CD4-positive, alpha-beta T cell (primary cell): ENCODE measurements at places on chromosomes 4 and X. TPM values are rescaled to one million over a fixed set of nuclear protein-coding genes. Genes with fewer than 3 reads are reported as not detected.
A peak's percentile ranks its signal among the peaks of the same experiment; 100 is the strongest.

DNA sequence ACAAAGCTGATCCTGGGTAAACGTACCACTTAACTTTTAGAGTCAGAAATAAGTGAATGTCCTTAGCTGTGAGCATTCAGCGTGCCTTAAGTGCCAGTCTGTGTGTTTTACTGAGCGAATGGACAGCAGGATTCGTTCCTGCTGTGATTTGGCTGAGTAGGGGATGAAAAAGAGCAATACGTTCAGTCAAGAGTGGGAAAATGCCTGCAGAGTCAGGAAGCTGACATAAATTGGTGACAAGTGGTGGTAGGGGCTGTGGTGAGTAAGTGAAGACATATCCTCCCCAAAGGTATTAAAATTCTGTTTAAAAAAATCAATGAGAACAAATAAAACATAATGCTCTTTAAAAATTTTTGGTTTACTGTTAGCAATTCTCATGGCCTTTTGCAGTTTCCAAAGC is 56.6 kb upstream of the TNIP3 start:
- no peak overlapping the region for H3K27ac ChIP-seq
- H3K4me3 ChIP-seq: no peak overlapping the region
- no peak for DNase-seq
- no peaks in the 10 kb centered on the region for H3K27me3 ChIP-seq

DNA sequence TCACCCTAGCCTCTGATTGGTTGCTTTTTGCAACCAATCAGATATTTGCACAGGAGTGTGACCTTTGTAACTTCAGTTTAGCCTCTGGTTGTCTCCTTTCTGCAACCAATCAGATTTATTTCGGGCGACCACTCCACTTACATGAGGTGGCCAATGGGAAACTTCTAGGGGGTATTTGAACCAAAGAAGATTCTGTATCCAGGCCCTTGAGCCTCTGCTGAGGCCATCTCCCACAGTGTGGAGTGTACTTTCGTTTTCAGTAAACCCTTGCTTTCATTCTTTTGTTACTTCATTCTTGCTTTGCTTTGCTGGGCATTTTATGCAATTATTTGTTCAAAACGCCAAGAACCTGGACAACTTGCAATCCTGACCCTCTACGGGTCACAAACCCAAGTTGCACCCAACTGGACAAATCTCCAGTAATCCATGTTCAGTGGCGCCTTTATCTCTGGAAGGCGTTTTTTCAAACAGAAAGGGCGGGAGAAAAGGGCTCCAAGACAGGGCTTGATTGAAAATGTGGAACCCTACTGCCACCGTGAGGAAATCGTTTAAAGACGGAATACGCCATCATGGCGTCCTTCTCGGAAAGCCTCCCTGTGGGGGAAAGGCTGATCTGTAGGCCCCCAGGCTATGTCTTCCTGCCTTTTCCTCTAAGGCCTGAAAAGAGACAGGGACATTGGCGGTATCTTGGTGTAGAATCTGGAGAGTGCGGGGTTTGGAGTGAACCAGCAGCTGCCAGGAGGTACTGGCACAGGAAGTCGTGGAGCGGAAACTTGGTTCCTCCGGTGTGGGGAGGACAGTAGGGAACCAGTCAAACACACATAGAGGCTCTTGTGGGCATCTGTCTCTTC is 184.6 kb downstream of the OR13H1 start:
- peak overlapping the region; percentile 21 for H3K27ac ChIP-seq
- no peak overlapping the region for H3K4me3 ChIP-seq
- H3K4me1 ChIP-seq: no peaks in the 10 kb centered on the region
- peak; percentile 85 for DNase-seq

DNA sequence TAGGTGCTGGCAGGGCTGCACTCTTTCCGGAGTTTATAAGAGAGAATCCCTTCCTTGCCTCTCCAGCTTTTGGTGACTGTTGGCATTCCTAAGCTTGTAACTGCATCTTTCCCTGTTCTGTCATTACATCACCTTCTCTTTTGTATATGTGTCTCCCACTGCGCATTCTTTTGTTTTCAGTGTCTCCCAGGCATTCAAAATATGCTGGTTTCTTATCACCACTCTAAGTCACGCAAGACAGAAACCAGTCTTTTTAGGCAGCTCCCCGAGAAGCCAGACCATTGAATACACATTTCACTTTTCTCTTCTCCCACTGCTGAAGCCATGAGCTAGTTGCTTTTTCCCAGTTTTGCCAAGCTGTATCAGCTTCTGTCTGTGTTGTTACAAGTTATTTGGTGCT is 71.0 kb downstream of the LAS1L start:
- H3K4me1 ChIP-seq: no peaks in the 10 kb centered on the region
- no peak overlapping the region for H3K4me3 ChIP-seq
- no peak for DNase-seq
- no peaks in the 10 kb centered on the region for H3K36me3 ChIP-seq
- no peaks in the 10 kb centered on the region for H3K27me3 ChIP-seq

DNA sequence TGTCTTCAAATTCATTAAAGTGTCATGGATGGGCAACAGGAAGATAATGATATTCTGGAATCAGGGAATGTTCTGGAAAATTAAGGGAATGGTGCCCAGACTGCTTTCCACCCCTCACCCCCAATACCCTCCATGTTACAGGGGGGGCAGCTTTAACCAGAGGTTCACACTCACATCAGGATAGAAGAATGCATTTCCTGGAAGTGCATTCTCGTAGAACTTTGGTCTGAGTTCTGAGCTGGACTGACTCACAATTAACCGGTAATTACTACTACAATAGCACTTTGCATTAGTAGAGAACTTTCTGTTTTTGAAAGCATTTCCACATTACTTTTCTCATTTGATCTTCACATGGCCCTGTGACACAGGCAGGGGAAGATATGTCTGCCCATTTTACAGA is 52.5 kb upstream of the SHISA3 start:
- H3K27me3 ChIP-seq: no peaks in the 10 kb centered on the region
- H3K36me3 ChIP-seq: no peaks in the 10 kb centered on the region
- no peak for DNase-seq

AMOT gene
- 1.6 TPM for total RNA-seq

OTUD4 gene
- total RNA-seq: 81.1 TPM

GRCh38 chrX:42714981-42715700 is 62.8 kb downstream of the PPP1R2C start:
- peaks cover 6% of the 10 kb centered on the region for H3K4me1 ChIP-seq
- no peaks in the 10 kb centered on the region for H3K36me3 ChIP-seq
- DNase-seq: peak; percentile 36
- no peak overlapping the region for H3K4me3 ChIP-seq

CLCN4 gene
- not detected for total RNA-seq

GRCh38 chr4:81648576-81649275 is 177.0 kb upstream of the RASGEF1B start:
- no peaks in the 10 kb centered on the region for H3K27me3 ChIP-seq
- H3K27ac ChIP-seq: no peak overlapping the region
- peak; percentile 8 for DNase-seq
- H3K4me3 ChIP-seq: no peak overlapping the region
- H3K36me3 ChIP-seq: no peaks in the 10 kb centered on the region

CT45A5 gene
- total RNA-seq: not detected

DNA sequence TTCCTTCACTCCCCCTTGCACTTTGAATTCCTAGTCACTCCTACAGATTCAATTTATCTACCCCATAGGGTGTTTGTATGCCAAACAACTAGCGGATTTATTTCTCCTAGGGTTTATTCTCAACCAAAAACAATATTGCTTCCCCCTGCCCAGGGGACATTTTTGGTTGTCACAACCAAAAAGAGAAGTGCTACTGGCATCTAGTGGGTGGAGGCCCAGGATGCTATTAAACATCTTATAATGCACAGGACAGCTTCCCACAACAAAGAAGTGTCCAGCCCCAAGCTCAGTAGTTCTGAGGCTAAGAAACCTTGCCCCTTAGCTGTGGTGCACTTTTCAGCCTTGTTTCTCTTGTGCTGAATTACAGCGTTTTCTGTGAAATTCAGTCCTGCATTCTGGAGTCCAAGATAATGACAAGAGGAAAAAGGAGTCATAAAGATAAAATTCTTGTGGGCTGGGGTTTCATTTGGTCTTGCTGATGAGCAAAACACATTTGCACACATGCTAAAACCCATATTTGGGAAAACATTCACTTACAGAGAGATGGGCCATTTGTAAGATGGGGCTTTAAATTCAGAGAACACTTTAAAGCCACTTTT is 11.2 kb upstream of the SYTL4 start:
- no peak overlapping the region for H3K4me3 ChIP-seq
- no peak overlapping the region for H3K27ac ChIP-seq
- H3K27me3 ChIP-seq: peaks cover 4% of the 10 kb centered on the region
- no peaks in the 10 kb centered on the region for H3K4me1 ChIP-seq
- no peaks in the 10 kb centered on the region for H3K36me3 ChIP-seq

DOCK11 gene
- 70.3 TPM for total RNA-seq

DNA sequence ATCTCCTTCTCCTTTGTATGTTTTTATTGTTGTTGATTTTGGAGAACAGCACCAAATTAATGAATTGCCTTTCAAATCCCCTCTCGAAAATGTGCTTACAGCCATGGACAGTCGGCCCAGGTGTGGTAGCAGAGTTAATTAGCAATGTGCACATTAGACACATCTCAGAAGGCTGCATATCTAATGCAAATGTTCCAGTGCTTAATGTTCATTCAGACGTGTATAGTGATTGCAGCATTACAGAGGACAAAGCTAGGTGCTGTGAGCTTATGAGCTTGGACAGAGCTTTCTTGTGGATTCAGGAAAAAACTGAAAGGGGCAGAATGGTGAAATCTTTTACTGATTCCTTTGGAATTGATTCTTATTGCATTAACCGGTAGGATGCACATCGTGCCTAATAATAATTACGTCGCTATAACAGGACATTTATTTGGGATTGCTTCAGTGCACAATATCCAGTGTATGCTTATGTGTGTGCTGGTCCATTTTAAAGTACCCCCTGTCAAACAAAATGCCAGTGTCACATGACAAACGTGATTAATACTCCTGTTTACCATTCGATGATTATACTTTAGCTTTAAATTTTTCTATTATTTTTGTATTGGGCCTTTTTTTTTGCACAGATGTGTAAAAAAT is 552.9 kb upstream of the EPHA5 start:
- H3K4me1 ChIP-seq: no peaks in the 10 kb centered on the region
- no peaks in the 10 kb centered on the region for H3K27me3 ChIP-seq
- no peak for DNase-seq
- H3K36me3 ChIP-seq: no peaks in the 10 kb centered on the region
- no peak overlapping the region for H3K4me3 ChIP-seq

GRCh38 chr4:162349395-162349794 is 185.6 kb upstream of the FSTL5 start:
- no peak overlapping the region for H3K27ac ChIP-seq
- no peak overlapping the region for H3K4me3 ChIP-seq
- H3K27me3 ChIP-seq: no peaks in the 10 kb centered on the region
- H3K4me1 ChIP-seq: no peaks in the 10 kb centered on the region
- no peaks in the 10 kb centered on the region for H3K36me3 ChIP-seq
- no peak for DNase-seq

DNA sequence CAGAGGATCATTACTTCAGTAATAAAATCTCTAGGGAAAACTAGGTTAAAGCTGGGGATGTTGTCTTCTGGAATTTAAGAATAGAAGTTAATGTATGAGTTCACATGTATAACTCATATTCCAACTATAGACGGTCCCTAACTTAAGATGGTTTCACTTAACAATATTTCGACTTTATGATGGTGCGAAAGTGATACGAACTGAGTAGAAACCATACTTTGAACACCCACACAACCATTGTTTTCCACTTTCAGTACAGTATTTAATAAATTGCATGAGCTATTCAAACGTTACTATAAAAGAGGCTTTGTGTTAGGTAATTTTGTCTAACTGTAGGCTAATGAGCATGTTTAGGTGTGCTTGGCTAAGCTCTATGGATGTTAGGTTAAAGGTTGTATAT is 38.7 kb downstream of the CCSER1 start:
- H3K4me3 ChIP-seq: no peak overlapping the region
- H3K4me1 ChIP-seq: no peaks in the 10 kb centered on the region
- H3K36me3 ChIP-seq: no peaks in the 10 kb centered on the region
- H3K27ac ChIP-seq: no peak overlapping the region
- H3K27me3 ChIP-seq: no peaks in the 10 kb centered on the region
- no peak for DNase-seq

GRCh38 chr4:120508036-120508435 is 414.5 kb downstream of the PRDM5 start:
- no peaks in the 10 kb centered on the region for H3K36me3 ChIP-seq
- no peak overlapping the region for H3K27ac ChIP-seq
- H3K27me3 ChIP-seq: peaks cover 2% of the 10 kb centered on the region
- H3K4me1 ChIP-seq: no peaks in the 10 kb centered on the region
- no peak overlapping the region for H3K4me3 ChIP-seq

- DNase-seq: no peak
- no peaks in the 10 kb centered on the region for H3K36me3 ChIP-seq
- H3K27me3 ChIP-seq: no peaks in the 10 kb centered on the region
- H3K4me1 ChIP-seq: peaks cover 6% of the 10 kb centered on the region
Measured at GRCh38 chr4:6749340-6750171, 33.0 kb upstream of the KIAA0232 start.

DNA sequence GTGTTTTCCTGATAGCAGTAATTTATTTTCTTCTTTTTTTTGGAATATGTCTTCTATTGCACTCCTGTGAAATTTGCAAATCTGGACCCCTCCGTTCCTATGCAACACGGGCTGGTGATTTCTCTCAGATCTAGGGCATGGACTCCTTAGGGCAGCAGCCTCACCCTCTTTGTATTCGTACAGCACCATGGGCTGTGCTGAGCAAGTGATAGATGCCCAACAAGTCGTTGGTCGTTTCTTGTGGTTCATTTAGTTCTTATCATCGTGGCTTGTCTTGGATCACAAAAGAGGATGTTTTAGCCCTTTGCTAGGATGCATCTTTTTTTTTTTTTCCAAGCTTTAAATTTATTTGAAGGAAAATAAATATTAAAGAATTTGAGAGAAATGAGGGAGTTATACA is 82.1 kb downstream of the ARHGAP10 start:
- H3K4me3 ChIP-seq: no peak overlapping the region
- DNase-seq: no peak
- H3K36me3 ChIP-seq: no peaks in the 10 kb centered on the region
- H3K27me3 ChIP-seq: no peaks in the 10 kb centered on the region

ODAPH gene
- total RNA-seq: not detected

- no peak overlapping the region for H3K27ac ChIP-seq
- H3K4me3 ChIP-seq: no peak overlapping the region
- H3K27me3 ChIP-seq: no peaks in the 10 kb centered on the region
Measured at GRCh38 chr4:181294421-181294820, 948.8 kb upstream of the TENM3 start.

GRCh38 chr4:150230561-150230960 is 152.3 kb downstream of the DCLK2 start:
- H3K36me3 ChIP-seq: no peaks in the 10 kb centered on the region
- no peaks in the 10 kb centered on the region for H3K4me1 ChIP-seq
- DNase-seq: no peak
- H3K27ac ChIP-seq: no peak overlapping the region

GPC4 gene
- not detected for total RNA-seq

DNA sequence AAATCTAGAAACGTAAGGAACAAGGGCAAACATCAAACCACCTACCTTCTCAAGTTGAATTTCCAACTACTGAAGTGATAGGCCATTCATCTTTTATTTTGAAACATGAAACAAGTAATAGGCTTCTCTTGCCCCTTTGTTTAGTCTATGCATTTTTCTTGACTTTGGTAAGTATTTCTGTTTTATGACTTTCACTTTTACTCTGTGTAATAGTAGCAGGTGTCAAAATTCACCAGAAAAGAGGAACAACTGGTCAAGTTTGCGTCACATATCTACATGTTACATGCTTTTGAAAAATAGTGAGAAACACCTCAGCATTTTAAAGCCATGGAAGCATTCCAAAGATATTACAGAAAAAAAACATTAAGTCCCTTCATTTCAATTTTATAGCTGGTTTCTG is 157.1 kb upstream of the FTHL17 start:
- H3K27ac ChIP-seq: no peak overlapping the region
- no peak for DNase-seq
- no peaks in the 10 kb centered on the region for H3K4me1 ChIP-seq
